ENCODE measurements at places on chromosomes 4 and X.

GRCh38 chr4:1091561-1091995, 21.8 kb downstream of the RNF212 start:
- DNase-seq = no peak

- DNase-seq = peak; percentile 45
Measured at GRCh38 chrX:103464774-103465117, 54.5 kb downstream of the RAB40A start.

DNA sequence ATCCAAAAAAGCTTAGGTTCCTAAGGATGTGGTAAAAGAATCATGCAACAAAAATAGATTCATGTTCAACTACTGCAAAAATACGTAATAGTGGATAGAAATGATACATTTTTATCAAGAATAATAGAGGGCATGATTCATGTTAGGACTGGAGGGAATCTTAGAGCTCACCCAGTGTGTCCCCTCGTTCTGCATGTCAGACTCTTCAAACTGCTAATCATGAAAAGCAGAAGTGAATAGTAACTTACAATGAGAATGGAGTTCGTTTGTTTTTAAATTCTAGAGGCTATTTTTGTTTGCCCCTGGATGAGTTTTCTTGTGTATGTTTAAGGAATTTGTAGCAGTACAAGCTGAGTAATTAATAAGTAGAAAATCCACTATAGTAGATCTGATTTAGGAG, 79.4 kb downstream of the MSL3 start:
- DNase-seq = no peak

GRCh38 chrX:121546317-121546716, 498.9 kb downstream of the GLUD2 start:
- DNase-seq = no peak
